ENCODE measurements at places on chromosomes 7 and 10. TPM values are rescaled to one million over a fixed set of nuclear protein-coding genes. Genes with fewer than 3 reads are reported as not detected.
A peak's percentile ranks its signal among the peaks of the same experiment; 100 is the strongest.

Gene TUBB8
- total RNA-seq, result 0.84 TPM

Gene TFPI2
- total RNA-seq, result 0.96 TPM

Gene UBN2
- total RNA-seq, result 33.4 TPM

Gene HHEX
- 155 TPM for total RNA-seq

Gene TMEM213
- total RNA-seq, result not detected

Gene LRIT1
- total RNA-seq, result not detected

Gene SPDYE11
- not detected for total RNA-seq

DNA sequence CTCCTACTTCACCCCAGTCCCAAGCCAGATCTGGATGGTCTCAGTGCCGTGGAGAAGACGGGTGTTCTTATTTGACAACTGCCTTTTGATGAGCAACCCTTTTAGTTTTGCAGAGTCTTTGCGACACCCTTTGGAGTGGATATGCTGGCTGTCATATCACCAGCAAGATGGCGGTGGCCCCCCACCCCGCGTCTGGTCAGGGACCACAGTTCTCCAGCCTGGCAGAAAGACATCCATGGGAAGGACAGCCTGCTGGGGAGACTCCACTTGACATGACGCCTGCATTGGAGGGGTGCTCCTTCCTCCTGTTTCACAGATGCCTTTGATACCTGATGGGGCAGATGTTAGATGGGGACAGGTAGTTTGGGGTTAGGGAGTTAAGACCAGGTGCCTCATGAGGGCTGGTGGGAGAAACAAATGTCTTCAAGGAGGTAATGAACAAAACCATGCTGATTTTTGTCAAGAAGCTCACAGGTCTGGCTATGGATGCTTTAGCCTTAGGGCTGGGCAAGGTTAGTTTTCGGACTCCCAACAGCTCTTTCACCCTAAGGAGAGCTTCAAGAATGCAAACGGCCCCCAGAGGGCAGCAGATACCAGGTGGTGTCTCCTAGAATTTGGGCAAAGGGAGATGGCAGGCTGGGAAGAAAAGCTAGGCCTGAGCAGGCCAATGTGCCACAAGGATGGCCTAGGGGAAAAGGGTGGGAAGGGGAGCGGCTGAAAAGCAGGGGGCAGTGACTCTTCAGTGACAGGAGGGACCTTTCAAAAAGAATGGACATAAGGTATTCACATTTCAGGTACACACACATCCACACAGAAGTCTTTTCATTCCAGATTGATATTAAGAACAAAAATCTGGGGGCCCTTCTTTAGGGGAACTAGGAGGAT is 95.2 kb downstream of the CLEC2L start:
- peaks cover 17% of the 10 kb centered on the region for H3K36me3 ChIP-seq
- peak; percentile 20 for DNase-seq
- no peaks in the 10 kb centered on the region for H3K4me1 ChIP-seq
- H3K4me3 ChIP-seq, result no peak overlapping the region
- H3K27me3 ChIP-seq, result no peaks in the 10 kb centered on the region

DNA sequence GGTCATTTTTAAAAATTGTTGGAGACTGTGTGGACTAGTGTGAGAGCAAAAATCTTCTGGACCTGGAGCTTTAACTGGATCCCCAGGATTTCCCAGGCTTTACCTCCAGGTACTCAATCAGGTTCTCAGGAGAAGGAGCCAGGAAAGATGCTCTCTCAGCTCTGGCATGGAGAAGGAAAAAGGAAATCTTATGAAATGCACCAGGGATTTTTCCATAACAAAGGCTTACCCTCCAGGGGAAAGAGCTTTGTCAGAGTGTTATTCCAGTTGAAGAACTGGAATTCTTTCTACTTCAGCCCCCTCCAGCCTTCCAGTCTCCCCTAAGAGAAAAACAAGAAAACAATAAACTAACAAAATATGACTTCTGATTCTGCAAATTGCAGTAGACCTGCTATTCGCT is 436.7 kb upstream of the ANKRD30A start:
- DNase-seq, result no peak
- H3K4me3 ChIP-seq, result no peak overlapping the region
- H3K27me3 ChIP-seq, result no peaks in the 10 kb centered on the region
- no peaks in the 10 kb centered on the region for H3K36me3 ChIP-seq
- no peak overlapping the region for H3K27ac ChIP-seq
- no peaks in the 10 kb centered on the region for H3K4me1 ChIP-seq

- no peak overlapping the region for H3K4me3 ChIP-seq
- no peaks in the 10 kb centered on the region for H3K36me3 ChIP-seq
- no peak overlapping the region for H3K27ac ChIP-seq
Measured at GRCh38 chr10:109784236-109784635, 139.1 kb downstream of the XPNPEP1 start.

GRCh38 chr7:149714910-149715471 is 58.4 kb downstream of the ZNF467 start:
- H3K4me1 ChIP-seq, result peaks cover 21% of the 10 kb centered on the region
- peak overlapping the region; percentile 71 for H3K27ac ChIP-seq
- H3K27me3 ChIP-seq, result no peaks in the 10 kb centered on the region
- DNase-seq, result peak; percentile 71

DNA sequence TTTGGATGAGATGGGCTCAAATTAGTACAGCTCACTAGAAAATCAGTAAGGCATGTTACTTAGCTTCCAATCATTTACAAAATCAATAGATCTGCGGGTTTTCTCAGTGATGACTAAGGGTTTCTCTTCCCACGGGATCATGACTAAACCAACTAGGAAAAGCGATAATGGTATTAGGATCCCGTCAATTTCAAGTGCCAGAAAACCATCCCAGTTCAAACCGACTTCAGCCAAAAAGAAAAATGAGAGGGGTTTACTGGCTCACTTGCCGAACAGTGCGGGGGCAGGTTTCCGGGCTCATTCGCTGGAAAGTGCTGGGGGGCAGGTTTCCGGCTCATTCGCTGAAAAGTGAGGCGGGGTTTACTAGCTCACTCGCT is 62.1 kb upstream of the LYZL2 start:
- no peak overlapping the region for H3K27ac ChIP-seq
- H3K27me3 ChIP-seq, result peaks cover 8% of the 10 kb centered on the region
- no peaks in the 10 kb centered on the region for H3K36me3 ChIP-seq
- no peaks in the 10 kb centered on the region for H3K4me1 ChIP-seq

- no peaks in the 10 kb centered on the region for H3K27me3 ChIP-seq
- DNase-seq, result no peak
- no peaks in the 10 kb centered on the region for H3K36me3 ChIP-seq
- H3K4me1 ChIP-seq, result no peaks in the 10 kb centered on the region
Measured at GRCh38 chr10:18400201-18400905, 251.0 kb downstream of the NSUN6 start.

DNA sequence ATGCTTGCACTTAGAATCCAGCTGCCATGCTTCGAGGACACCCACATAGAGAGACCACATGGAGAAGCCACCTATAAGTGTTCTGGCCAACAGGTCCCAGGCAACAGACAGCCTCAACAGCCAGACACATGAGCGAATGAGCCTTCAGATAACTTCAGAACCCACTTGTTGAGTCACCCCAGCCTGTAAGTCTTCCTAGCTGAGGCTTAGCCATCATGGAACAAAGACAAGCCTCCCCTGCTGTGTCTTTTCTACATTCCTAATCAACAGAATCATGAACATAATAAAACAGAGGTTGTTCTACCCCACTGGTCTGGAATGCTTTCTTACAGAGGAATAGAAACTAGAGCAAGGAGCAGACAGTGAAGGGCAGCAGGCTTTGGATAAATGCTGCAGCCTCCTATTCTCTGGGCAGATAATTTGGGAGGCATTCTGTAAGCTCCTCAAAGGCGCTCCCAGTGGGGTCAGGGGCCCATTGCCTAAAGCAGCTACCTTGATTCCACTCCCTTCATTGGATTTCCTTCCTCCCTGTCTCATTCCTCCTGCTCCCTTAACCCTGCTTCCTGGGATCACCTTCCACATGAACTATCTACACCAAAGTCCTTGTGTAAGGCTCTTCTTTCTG is 4.6 kb downstream of the TLL2 start:
- H3K27ac ChIP-seq, result no peak overlapping the region
- H3K4me1 ChIP-seq, result peaks cover 15% of the 10 kb centered on the region
- DNase-seq, result no peak
- no peaks in the 10 kb centered on the region for H3K27me3 ChIP-seq
- no peak overlapping the region for H3K4me3 ChIP-seq
- no peaks in the 10 kb centered on the region for H3K36me3 ChIP-seq

DNA sequence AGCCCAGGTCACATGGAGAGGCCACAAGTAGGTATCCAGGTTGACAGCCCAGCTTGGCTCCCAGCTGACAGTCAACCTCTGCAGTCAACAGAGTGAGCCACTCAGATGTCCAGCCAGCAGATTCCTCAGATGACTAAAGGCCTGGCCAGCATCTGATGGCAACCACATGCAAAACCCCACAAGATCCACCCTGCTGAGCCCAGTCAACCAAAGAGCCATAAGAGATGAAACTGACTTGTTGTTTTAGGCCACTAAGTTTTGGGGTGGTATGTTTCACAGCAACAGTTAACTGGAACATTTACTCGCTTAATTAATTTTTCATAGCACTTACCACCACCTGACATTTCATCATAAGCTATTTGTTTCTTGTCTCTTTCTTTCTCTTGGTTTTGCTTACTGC is 107.3 kb upstream of the KDM7A start:
- no peaks in the 10 kb centered on the region for H3K36me3 ChIP-seq
- DNase-seq, result no peak
- H3K4me1 ChIP-seq, result no peaks in the 10 kb centered on the region
- H3K27me3 ChIP-seq, result no peaks in the 10 kb centered on the region
- H3K27ac ChIP-seq, result no peak overlapping the region

DNA sequence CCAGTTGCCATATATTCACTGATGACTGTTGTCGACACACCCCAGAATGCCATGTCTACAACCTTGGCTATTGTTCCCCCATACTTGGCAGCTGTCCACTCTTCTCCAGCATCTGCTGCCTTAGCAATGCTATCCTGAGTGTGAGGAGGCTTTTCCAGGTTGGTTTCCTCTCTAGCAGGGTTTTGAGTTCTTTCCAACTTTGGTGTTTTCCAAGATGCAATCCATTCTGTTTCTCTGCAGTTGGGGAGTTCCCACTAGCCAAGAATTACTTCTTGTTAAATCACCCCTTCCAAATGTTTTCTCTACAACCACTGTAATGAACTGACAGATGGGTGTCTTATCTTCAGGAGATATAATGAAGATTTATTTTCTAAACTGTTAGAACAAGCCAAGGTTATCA is 617.4 kb downstream of the CCSER2 start:
- DNase-seq, result no peak
- H3K4me3 ChIP-seq, result no peak overlapping the region
- H3K27ac ChIP-seq, result no peak overlapping the region
- no peaks in the 10 kb centered on the region for H3K4me1 ChIP-seq

DNA sequence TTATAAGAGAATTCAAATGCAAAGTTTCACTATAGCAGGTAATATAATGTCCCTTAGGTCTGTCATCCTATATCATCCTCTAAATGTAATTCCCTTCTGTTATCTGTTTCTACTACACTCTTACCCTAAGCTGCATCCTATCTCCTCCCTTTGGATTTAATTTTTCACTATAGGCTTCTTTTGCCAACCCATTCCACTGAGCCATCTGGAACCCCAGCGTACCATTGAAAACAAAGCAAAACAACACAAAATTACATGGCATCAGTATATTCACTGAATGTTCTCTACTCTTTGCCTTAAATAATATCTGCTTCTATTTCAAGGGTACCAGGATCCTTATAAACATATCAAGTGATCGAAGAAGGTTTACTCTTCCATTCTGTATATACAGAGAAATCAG is 1530.2 kb upstream of the LRRTM3 start:
- DNase-seq, result no peak
- no peaks in the 10 kb centered on the region for H3K36me3 ChIP-seq
- H3K27me3 ChIP-seq, result no peaks in the 10 kb centered on the region
- no peaks in the 10 kb centered on the region for H3K4me1 ChIP-seq
- no peak overlapping the region for H3K4me3 ChIP-seq

DNA sequence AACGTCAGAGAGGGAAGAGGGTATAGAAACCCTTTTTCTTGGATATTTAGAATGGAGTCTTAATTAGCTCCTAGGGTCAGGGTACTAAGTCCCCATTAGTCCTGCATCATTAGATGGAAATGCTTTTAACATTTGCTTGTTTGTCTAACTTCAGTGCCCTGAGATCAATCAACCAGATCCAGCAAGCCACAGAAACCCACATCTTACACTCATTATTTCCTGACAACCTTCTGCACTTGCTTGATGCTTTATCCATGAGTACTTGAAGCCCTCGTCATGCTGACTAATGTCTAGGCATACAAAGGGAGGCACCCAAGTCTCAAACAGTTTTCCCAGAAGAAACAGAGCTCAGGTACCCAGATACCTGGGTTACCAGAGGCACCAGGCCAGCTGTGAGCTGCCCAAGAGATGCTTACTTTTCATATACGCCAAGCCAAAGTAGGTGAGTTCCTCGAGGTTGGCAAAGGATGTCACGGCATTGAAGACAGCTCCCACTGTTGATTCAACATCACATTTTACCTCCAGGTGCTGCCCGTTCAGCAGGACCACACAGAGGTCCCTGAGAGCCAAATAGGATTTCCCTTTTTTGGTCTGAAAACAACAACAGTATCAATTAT is 42.7 kb downstream of the FRMPD2 start:
- H3K27me3 ChIP-seq, result peaks cover 2% of the 10 kb centered on the region
- H3K4me1 ChIP-seq, result no peaks in the 10 kb centered on the region
- H3K27ac ChIP-seq, result no peak overlapping the region
- no peak overlapping the region for H3K4me3 ChIP-seq
- H3K36me3 ChIP-seq, result no peaks in the 10 kb centered on the region
- DNase-seq, result no peak

DNA sequence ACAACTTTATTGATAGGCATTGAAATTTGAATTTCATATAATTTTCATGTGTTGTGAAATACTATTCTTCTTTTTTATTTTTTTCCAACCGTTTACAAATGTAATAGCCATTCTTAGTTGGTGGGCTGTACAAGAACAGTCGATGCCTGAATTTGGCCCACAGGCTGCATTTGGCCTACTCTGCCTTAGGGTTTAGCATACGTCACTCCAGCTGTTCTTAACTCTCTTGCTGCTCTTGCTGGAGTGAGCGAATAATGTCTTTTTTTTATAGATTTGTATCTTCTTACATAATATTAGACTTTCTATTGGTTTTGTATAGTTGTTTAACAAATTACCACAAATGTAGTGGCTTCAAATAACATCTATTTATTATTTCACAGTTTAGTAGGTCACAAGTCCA is 163.4 kb upstream of the MKI67 start:
- no peak for DNase-seq
- H3K27me3 ChIP-seq, result no peaks in the 10 kb centered on the region
- H3K4me3 ChIP-seq, result no peak overlapping the region
- H3K27ac ChIP-seq, result no peak overlapping the region
- no peaks in the 10 kb centered on the region for H3K36me3 ChIP-seq

DNA sequence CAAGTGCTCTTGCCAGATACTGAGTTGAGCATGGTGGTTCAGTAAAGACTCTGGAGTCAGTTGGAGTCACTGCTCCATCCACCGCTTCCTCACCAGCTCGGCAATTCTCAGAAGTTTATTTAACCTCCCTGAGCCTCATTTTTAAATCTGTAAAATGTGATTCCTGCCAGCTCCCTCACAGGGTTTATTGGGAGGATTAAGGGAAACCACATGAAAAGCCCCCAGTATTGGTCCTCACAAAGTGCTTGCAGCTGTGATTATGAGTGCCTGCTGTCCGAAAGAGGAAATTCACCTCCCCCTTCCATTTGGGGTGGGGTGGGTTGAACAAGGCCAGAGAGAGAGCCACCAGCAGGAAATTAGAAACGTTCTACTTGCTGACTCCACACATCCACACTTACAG is 99.0 kb downstream of the AOAH start:
- no peak for DNase-seq
- H3K27me3 ChIP-seq, result no peaks in the 10 kb centered on the region
- no peaks in the 10 kb centered on the region for H3K36me3 ChIP-seq
- no peak overlapping the region for H3K4me3 ChIP-seq
- H3K27ac ChIP-seq, result no peak overlapping the region
- H3K4me1 ChIP-seq, result peaks cover 39% of the 10 kb centered on the region

- no peaks in the 10 kb centered on the region for H3K27me3 ChIP-seq
- peaks cover 7% of the 10 kb centered on the region for H3K36me3 ChIP-seq
- no peaks in the 10 kb centered on the region for H3K4me1 ChIP-seq
- no peak for DNase-seq
- no peak overlapping the region for H3K4me3 ChIP-seq
- H3K27ac ChIP-seq, result no peak overlapping the region
Measured at GRCh38 chr10:93030409-93030808, 30.2 kb upstream of the CYP26C1 start.
